ENCODE measurements at places on chromosomes 1 and 21.

DNA sequence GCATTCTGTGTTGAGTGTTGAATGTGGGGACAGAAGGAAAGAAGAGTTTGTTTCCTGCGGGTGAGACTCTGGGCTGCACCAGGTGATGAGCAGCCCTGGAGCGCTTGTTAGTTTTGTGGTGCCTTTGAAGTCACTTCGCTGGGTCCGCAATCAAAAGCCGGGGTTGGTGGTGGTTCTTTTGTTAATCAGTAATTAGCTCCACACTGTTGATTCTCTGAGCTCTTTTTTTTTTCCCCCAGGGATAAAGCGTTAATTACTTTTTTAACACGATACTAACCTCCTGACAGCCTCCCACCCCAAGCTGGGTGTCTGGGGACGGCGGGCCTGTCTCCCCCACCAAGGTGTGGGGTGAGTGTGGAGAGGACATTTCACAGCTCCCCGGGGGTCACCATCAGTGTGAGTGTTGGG is 56.6 kb downstream of the AGPAT3 start:
- DNase-seq, result no peak

DNA sequence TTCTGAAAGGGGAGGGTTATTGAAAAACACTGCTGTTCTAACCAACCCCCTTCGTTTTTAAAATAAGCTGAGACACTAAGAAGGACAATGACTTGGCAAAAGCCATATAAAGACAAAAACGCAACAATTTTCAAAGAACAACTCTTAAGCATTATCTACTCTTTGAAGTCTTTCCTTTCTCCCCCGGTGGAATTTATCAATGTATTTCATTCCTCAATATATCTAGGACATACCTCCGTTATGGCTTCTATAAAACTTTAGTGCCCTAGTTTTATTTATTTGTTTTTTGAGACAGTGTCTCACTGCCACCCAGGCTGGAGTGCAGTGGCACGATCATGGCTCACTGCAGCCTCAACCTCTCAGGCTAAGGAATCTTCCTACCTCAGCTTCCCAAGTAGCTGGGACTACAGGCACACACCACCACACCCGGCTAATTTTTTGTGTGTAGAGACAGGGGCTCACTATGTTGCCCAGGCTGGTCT is 3.2 kb downstream of the NRDC start:
- no peak for DNase-seq

GRCh38 chr1:162090378-162090777 is 20.9 kb downstream of the NOS1AP start:
- no peak for DNase-seq

GRCh38 chr1:219266524-219266923 is 92.8 kb downstream of the LYPLAL1 start:
- no peak for DNase-seq

GRCh38 chr1:1216770-1217620 is 3.0 kb upstream of the TNFRSF4 start:
- DNase-seq, result no peak

- DNase-seq, result no peak
These were observed 17.4 kb downstream of the ZNF326 start for GRCh38 chr1:90012300-90012699.

GRCh38 chr1:25695090-25695770 is 78.6 kb downstream of the MAN1C1 start:
- DNase-seq, result no peak

- no peak for DNase-seq
These were observed 31.6 kb downstream of the DOP1B start for GRCh38 chr21:36188081-36188681.

- no peak for DNase-seq
These were observed 60.6 kb downstream of the UCHL5 start for GRCh38 chr1:192998536-192998935.

- DNase-seq, result no peak
These were observed 97.9 kb upstream of the RGS1 start for GRCh38 chr1:192477630-192478029.

- no peak for DNase-seq
These were observed 319.5 kb upstream of the USP24 start for GRCh38 chr1:55534565-55535121.

DNA sequence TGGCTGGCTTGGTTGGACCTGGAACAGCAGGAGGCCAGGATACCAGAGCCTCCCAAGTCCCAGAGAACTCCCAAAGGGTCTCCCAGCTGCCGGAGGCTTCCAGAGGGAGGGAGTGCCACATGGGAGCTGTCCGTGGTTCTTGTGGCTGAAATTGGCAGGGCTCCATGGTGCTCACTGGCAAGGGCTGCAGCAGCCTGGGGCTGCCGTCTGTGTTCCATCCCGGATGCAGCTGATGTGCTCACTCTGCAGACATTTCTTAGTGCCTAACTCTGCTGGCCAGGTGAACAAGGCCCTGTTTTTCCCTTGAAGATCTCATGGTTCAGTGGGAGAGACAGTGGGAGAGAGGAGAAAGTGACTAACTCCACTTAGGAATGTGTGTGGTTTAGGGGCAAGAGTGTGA is 261.1 kb downstream of the CAMTA1 start:
- no peak for DNase-seq

- DNase-seq, result no peak
These were observed 82.8 kb downstream of the DMRTB1 start for GRCh38 chr1:53541761-53542550.

- DNase-seq, result no peak
These were observed 1091.5 kb upstream of the B3GALT2 start for GRCh38 chr1:194277927-194278326.

DNA sequence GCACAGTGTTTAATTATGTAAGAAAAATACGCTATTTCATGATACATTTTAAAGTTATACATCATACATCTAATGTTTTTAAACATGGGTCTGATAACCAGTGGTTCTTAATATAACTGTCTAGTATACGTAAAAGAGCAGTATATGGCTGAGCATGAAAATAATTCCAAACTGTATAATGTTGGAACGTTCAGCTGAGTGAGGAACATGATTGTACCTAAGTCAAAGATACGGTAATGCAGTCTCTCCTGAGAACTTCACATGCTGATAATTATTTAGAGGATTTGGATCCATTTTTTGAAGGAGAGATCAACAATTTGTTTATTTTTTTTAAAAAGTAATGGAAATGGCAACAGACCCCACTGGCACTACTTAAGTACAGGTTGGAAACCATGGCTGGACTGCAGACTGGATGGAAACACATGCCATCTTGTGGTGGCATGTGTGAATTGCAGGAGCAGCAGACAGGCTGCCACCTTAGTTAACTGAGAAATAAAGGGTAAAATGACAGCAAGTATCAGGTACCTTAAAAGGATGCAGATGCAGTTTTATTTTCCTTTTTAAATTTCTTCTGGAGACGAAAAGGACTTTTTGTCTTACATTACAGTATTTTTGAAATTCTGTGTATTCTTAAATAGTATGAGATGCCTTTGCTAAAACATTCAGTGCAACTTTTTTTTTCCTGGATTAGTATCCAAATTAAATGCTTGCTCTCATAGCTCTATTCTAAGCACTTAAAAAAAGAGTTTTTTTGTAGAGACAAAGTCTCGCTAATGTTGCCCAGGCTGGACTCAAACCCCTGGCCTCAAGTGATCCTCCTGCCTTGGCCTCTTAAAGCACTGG is 73.8 kb downstream of the MTR start:
- DNase-seq, result no peak

GRCh38 chr1:181131255-181131941 is 42.9 kb downstream of the IER5 start:
- no peak for DNase-seq

Measured in stimulated activated CD4-positive, alpha-beta T cell treated with anti-CD3 and anti-CD28 coated beads, TNF-alpha, amount 100 ng/mL, for 1 hour (primary cell).